ENCODE measurements at places on chromosomes 3 and 15.
A peak's percentile ranks its signal among the peaks of the same experiment; 100 is the strongest.

DNA sequence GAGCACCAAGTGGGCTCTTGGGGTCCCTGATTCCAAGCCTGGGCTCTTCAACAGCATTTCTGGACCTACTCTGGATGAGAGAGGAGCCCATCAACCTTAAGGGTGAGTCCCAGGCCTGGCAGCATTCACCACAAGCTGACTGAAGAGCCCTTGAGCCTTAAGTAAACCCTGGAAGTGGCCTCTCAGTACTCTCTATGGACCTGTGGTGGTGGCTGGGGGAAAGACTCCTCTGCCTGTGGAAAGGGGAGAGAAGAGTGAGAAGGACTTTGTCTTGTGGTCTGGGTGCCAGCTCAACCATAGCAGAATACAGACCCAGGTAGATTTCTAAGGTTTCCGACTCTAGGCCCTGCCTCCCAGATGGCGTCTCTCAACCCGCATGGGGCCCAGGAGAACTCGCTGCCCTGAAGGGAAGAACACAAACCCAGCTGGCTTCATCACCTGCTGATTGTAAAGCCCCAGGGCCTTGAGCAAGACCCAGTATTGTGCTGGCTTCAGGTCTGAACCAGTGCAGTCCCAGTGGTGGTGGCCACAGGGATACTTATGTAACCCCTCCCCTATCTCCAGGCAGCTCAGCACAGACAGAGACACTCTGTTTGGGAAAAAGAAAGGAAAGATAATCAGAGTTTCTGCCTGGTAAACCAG, 71.4 kb downstream of the TFDP2 start:
- no peak for DNase-seq

- DNase-seq = no peak
These were observed 71.7 kb downstream of the ANKRD28 start for GRCh38 chr3:15726043-15726442.

GRCh38 chr3:5485427-5485826, 297.9 kb downstream of the EDEM1 start:
- DNase-seq = no peak

- DNase-seq = no peak
These were observed 3.6 kb downstream of the EHHADH start for GRCh38 chr3:185250247-185250646.

- no peak for DNase-seq
These were observed 164.4 kb upstream of the TOPAZ1 start for GRCh38 chr3:44077267-44077666.

DNA sequence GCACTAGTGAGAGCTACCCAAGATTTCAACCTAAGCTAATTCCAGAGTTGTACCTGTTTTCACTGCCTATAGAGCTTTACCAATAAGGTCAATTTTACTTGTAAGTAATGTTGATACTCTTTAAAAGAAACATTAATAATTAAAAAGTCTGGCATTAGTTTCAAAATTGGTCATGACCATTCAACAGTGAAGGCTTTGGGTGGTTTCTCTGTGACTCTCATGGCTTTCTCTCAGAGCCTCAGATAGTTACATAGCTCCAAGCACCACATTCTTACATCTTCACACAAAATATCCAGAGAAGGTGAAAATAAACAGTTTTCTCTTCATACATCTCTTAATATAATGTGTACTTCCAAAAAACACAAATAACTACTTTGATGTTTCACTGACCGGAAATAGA, 61.5 kb upstream of the TCF12 start:
- no peak for DNase-seq

GRCh38 chr3:194368918-194369317, 625 bp downstream of the LRRC15 start:
- DNase-seq = no peak

GRCh38 chr15:94265982-94266381, 34.6 kb downstream of the MCTP2 start:
- no peak for DNase-seq

GRCh38 chr3:7407107-7407506, 546.2 kb downstream of the GRM7 start:
- DNase-seq = no peak

- DNase-seq = no peak
These were observed 1.9 kb downstream of the MITF start for GRCh38 chr3:69741032-69741767.

GRCh38 chr3:173911446-173911845, 513.9 kb downstream of the NLGN1 start:
- no peak for DNase-seq

DNA sequence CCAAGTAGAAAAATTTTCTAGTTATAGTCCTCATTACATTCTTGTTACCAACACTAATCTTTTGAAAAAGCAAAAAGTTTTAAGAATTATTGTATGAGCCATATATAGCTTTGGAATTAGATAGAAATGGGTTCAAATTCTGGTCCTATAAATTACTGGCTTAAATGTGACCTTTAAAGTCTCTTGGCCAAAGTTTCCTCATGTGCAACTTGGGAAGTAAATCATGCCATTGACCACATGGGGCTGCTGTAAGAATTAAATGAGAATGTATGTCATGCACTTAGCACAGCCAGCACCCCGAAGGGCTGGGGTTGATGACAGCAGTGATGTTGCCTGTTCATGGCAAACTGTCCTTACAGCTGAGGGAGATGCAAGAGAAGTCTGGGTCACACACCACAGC, 108.3 kb downstream of the TOP2B start:
- no peak for DNase-seq

DNA sequence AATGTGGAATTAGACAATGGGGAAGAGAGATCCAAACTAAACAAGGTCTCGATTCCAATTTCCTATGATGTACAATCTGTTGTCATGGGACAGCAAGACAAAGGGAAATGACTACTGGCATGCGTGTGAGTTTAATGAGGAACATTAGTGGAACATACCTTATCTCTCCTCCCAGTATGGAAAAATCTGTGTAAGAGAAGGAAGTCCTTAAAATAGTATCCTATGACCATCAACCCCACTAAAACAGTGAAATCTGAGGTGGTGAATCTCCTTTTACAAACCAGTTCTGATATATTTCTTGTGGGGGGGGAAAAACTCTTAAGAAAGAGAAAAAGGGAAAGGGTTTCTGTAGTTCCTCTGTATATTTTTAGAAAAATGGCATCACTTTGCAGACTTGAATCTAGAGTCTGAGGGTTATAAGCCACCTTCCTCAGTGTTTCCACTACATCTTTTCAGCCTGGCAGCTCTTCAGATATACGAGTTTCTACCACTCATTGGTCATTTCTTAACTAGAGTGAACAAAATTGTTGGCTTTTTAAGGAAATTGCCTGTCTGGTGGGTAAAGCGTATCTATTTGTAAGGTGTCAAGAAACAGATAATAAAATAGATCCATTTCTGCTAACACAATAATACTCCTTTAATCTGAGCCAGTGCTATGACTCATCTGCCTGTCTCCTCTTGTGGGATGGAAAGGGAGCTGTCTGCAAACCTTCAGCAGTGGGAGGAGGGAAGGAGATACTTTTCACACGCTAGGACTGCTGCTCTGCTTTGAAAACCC, 3.0 kb upstream of the TNFAIP8L3 start:
- DNase-seq = no peak

DNA sequence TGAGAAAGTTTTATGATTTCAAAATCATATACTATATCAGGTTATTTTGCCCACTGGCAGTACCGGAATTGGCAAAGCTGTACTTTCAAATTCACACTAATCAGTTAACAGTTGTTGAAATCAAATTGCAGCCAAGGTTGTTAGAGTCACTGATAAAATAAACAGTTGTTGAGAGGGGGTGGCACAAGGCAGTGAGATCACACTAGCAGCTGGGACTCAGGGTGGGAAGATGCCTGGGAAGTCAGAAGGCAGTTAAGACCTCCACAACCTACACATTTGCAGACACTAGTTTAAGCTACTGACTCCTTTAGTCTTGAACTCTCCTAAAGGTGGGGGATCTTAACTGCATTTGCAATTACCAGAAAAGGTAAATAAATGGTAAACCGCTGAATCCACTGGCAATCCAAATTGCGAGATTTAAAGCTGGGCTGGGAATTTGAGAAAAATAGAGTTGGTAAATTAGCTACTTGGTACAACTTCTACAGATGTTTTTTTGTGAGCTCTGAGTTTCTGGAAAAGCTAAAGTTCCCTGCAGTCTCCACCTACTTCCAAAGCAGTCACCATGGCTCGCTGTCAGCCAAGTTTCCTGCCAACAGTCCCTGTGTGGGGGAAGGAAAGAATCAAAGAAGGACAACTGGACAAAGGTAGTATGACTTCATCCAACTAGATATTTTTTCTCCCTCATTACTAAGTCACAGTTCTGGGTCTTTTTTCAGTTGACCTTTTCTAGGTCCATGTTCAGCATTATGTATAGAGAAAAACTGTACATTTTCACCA, 105.7 kb downstream of the ZNF385D start:
- DNase-seq = no peak

GRCh38 chr15:63539521-63539920, 35.1 kb downstream of the USP3 start:
- no peak for DNase-seq

GRCh38 chr3:75176937-75177336, 487.2 kb upstream of the FRG2C start:
- no peak for DNase-seq

- DNase-seq = no peak
These were observed 380.2 kb downstream of the DIPK2A start for GRCh38 chr3:144351773-144352365.

GRCh38 chr15:67873777-67874176, 33.9 kb upstream of the RNU6-1 start:
- DNase-seq = no peak

DNA sequence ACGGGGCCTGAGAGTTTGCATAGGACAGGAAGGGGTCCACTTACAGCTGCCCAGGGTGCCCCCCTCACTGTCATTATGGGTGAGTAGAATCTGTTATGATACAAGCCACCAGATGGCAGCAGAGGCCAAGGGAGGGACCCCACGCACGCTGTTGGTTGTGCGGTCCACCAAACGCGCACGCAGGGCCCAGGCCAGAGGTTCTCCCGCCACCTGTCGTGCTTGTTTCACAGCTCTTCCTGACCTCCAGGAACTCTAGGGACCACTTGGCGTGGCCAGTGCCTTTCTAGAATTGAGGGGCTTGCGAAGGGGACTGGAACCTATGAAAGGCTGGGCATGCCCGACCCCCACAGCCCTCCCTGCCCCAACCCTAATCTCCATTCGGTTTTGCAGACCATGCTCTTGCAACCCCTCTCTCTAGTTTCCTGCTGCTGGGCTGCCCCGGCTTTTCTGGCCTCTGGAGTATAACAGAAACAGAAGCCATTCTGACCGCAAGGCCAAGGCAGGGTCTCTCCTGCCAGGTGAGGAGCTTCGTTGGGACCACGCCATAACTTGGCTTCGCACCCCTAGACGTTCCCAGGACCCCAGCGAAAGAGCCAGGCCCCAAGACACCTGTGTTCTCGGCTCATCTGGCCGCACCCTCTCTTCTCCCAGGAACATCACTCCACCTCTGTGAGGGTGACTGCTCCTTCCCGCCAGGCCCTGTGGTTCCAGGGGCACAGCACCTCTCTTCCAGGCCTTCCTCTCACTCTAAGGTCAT, 46.0 kb downstream of the ALDH1L1 start:
- DNase-seq = peak; percentile 42

DNA sequence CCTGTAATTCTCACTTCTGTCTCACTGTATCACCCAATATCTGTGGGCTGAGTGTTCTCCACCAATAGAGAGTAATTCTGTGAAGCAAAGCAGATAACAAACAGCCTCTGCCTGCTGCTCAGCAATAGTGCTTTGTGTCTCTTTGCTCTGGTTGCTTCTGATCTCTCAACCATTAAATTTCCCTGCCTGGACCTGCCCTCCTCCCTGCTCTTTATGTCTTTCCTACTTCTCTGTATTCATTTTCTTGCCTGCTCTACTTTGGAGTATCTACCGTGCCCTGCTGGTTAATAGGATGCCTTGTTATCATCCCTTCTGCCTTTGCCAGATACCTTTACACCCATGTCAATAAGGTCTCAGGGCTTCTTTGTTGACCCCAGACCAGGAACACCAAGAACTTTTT, 102.9 kb upstream of the CGNL1 start:
- no peak for DNase-seq

GRCh38 chr3:141992512-141992911, 116.1 kb downstream of the ATP1B3 start:
- no peak for DNase-seq

DNA sequence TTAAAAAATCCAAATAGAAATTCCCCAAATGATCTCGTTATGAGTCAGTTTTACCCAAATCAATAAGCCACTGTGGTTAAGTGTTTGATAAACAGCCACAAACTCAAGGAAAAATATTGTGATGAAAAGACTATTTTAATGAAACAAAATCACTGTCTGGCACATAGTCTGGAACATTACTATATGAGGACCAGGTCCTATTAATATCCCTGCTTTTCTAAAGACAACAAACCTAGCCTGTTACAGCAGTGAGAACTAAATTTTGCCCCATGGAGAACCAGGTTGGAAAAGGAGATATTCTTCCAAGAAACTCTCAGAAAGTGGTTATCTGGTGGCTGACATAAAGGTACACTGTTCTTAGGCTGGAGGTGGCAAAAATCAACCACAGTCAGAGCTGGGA, 27.7 kb upstream of the ZNF385D start:
- DNase-seq = no peak

- DNase-seq = no peak
These were observed 84.7 kb upstream of the THBS1 start for GRCh38 chr15:39495871-39496840.

- DNase-seq = no peak
These were observed 308.4 kb upstream of the ROBO2 start for GRCh38 chr3:76731471-76731870.

DNA sequence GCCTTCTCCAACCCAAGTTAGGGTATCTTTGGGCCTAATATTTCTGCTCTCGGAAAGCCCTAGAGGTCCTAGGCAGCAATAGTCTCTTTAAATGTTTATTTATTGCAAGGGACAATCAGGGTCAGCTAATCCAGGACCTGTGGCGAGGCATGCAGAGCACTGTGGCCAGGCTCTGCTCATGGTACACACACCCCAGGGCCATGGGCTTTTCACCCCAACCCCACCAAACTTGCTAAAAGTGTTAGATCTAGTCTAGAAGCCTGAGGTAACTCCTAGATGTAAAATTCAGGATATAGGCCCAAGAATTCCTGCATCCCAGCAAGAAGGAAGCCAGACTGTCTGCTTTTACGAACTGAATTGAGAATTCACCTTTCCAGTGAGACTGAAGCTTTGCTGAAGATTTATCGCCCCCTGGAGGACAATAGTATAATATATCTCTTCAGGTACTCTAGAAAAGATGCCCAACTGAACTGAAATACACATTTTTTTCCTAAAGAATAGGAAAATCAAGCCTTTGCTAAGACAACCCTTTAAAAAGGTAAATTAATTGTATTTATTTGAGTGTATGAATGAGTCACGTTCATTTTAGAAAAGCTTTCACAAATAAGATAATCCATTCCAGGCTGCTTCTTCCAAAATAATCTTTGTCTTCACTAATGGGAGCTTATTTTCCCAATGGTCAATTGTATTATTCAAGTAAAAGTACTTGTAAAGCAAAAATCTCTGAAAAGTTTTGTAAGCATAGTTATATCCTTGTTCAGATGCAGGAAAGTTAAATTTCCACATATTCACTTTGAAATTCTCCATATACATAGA, 89.8 kb downstream of the LRRC3B start:
- no peak for DNase-seq
